Thymus (tissue), 14 donors: ENCODE measurements at places on chromosomes 3 and 15. TPM values are rescaled to one million over a fixed set of nuclear protein-coding genes. Genes with fewer than 3 reads are reported as not detected.

Gene MYH15
- 0.19 TPM for total RNA-seq

Gene BTLA
- 19.4 TPM for total RNA-seq

Gene PLSCR1
- 84.7 TPM for total RNA-seq

GRCh38 chr3:52070724-52071621 lies 14.6 kb upstream of the DUSP7 start:
- DNase-seq: no peak

DNA sequence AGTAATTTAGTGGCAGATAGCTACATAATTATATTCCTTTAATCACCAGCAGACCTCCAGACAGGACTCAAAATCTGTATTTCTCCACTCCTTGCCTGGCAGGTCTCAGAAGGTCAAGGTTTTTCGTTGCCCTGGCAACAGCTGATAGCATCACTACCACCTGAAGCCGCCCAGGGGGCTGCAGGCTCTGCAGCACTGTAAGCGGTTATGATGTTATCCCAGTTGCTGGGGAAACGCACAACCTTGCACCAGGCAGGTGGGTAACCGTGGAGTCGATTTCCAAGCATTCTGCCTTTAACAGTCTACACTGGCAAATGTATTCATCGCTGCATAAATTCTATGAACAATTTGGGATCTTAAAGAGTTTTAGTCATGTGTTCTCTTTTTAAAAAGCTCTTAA lies 756.3 kb downstream of the NTRK3 start:
- DNase-seq: no peak

- no peak for DNase-seq
Measured at GRCh38 chr3:159782724-159783421, 205.8 kb upstream of the IL12A start.

DNA sequence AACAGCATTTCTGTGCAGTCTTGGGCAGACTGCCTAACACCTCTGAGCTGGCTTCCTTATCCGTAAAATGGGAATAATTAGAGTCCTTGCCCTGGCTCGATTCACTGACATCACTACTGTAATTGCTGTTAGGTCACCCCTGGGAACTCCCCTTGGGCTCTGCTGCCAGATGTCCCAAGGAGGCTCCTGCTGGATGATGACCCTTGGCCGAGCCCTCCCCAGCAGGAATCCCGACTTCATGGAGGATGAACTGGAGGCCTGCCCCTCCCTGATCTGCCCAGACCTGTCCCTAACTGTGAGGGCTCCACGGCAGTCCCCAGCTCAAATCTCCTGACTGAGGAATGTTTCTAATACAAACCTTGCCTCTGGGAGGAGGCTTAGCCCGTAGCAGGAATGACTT lies 18.0 kb downstream of the ESYT3 start:
- no peak for DNase-seq

GRCh38 chr15:60212536-60212935 lies 185.2 kb downstream of the ANXA2 start:
- DNase-seq: no peak

GRCh38 chr3:178777718-178778411 lies 241.6 kb downstream of the KCNMB2 start:
- no peak for DNase-seq

DNA sequence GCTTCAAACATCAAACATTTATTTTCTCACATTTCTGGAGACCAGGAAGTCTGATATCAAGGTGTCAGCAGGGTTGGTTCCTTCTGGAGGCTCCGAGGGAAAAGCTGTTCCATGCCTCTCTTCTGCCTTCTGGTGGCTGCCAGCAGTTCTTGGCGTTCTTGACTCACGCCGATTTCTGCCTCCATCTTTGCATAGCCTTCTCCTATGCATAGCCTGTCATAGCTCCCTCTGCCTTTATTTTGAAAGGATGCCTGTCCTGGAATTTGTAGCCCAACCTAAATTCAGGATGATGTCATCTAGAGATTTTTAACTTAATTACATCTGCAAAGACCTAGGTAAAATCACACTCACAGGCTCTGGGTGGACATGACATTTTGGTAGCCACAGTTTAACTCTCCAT lies 70.4 kb downstream of the RGMA start:
- no peak for DNase-seq

GRCh38 chr15:77983091-77983707 lies 94.3 kb downstream of the TBC1D2B start:
- DNase-seq: no peak

DNA sequence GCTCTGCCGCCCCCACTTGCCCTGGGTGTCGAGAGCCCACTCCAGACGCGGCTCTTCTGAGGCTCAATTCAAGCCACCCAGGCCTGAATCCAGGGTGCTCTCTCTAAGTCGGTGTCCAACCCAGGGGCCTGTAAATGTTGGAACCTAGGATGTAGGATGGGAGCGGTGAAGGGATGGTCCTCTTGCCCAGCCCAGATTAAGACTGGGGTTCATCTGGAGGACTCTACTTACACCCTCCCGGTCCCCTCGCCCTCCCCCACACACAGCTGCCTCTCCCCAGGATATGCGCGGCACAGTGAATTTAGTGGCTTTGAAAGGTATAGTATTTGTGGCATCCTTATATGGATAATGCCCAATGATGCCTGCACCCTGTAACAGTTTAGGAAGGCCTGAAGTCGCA lies 822 bp upstream of the FBN1 start:
- no peak for DNase-seq

DNA sequence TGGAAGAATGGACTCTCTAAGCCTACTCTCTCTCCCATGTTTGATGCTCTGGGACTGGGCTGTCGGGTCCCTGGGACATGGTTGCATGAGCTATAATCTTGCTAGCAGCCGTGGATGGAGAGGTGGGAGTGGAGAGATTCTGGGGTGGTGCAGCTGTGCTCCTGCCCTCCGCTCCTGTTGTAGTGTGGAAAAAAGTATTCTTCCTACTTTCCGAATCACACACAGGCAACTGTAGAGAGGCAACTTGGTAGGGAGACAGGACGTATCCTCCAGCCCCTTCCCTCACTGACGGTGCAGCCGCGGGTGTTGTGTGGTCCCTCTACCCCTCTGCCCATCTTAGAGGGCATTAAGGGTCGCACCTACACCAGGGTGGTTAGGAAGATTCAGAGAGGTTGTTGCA lies 281.4 kb upstream of the TLE3 start:
- no peak for DNase-seq
